ENCODE measurements at places on chromosomes 3 and 15. TPM values are rescaled to one million over a fixed set of nuclear protein-coding genes. Genes with fewer than 3 reads are reported as not detected.

Gene PLIN1
- total RNA-seq, result 0.30 TPM

Gene ANKRD34C
- total RNA-seq, result not detected

Gene PRRT3
- 2.4 TPM for total RNA-seq

Gene CDV3
- total RNA-seq, result 177 TPM

Gene OR5K1
- total RNA-seq, result not detected

Gene LRRC2
- 0.23 TPM for total RNA-seq

Gene CHDH
- not detected for total RNA-seq

Gene MYO9A
- total RNA-seq, result 43.6 TPM
